Midbrain (tissue), 1 donor: ENCODE measurements at places on chromosomes 1 and 21.

DNA sequence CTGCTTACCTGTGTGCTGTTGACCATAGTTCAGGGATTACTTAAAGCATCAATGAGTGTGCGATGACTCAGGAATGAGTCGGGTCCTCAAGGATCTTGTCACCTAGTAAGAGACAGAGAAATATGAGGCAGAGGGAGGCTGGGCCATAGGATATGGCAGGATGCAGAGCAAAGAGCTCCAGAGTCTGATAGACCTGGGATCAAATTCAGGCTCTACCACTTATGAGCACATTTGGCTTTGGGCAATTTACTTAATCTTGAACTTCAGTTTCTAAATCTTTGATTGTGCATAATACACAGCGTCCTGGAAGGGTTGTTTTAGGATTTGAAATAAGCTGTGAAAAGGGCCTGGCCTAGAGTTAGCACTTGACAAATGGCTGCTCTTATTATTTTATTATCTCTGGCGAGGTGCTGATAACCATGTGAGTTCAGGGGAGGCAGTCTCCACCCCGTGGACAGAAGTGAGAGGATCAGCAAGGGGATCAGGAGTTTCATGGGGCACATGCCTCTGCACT is 94.5 kb downstream of the ROR1 start:
- DNase-seq, result no peak

GRCh38 chr1:48251323-48251722 is 28.8 kb downstream of the SLC5A9 start:
- no peak for DNase-seq

- no peak for DNase-seq
These were observed 34.4 kb downstream of the CAPN9 start for GRCh38 chr1:230781594-230781993.

GRCh38 chr1:71240656-71241055 is 159.8 kb upstream of the ZRANB2 start:
- DNase-seq, result no peak

- peak; percentile 40 for DNase-seq
These were observed 1671.1 kb downstream of the MRPL39 start for GRCh38 chr21:23936224-23936623.

DNA sequence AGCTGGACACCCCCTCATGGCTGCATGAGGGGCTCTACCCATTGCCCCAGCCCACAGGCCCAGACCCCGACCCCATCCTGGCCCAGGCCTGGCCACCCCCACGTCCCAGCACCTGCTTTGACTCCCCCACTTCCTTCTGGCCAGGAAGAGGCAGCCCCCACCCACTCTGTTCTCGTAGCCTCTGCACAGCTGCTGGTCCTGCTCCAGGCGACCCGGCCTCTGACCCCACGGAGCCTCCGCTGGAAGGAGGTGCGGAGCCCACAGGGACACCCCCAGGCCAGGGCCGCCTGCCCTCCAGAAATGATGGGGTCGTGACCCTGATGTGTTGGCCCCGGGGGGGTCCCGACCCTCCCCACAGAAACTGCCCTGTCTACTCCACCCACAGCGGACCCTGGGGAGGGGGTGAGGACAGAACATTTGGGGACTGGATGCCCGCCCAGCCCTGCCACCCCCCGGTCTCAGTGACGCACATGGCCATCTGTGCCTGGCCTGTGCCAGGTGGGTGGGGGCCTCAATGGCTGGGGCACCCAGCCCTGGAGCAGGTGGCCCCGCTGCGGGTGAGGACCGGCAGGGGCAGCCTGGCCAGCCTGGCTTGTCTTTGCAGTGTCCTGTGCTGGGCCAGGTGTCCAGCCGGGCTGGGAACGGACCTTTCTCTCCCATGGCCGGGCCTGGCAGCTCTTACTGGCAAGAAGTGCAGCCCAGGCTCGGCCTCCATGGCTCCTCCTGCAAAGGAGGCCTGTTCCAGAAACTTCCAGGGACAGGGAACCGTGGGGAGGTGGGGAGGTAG is 78.6 kb downstream of the MORN1 start:
- no peak for DNase-seq

DNA sequence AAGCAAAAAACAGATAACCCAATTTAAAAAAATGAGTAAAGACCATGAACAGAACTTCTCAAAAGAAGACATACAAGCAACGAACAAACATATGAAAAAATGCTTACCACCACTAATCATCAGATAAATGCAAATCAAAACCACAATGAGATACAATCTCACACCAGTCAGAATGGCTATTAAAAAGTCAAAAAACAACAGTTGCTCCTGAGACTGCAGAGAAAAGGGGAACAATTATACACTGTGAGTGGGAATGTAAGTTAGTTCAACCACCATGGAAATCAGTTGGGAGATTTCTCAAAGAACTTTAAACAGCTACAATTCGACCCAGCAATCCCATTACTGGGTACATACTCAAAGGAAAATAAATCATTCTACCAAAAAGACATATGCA is 131.6 kb downstream of the PTGER3 start:
- DNase-seq, result no peak
